ENCODE measurements at places on chromosomes 2 and 18.

DNA sequence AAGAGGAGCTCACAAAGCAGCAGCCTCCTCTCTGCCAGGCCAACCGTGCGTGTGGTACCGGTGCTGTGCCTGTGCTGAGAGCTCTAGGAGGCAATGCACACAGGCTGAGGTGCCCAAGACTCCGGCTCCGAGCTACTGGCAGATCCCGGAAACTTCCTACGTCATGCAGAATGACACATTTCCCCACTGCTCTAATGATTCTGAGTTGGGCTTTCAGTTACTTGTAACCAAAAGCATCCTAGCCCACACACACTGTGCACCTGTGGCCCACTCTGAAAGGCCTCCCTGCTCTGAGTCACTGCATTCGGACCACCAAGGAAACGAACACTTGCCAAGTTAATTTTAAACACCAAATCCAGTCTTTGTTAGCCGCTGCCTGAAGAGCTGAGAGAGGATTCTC is 9.3 kb upstream of the RNU4ATAC start:
- no peak for DNase-seq

DNA sequence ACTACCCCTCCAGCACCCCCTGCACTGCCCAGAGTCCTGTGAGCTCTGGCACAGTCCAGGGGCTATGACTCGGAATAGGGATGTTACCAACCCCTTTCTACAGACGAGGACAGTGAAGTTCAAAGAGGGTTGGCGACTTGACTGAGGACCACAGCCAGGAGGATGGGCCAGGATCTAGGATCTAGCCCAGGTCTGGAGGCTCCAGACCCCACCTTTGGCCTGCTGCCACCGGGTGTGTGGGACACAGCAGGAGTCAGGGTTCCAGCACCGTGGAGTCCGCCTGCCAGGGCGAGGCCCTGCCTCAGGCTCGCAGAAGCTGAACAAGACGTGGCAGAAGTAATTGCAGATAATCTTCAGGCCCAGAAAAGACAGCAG is 37.9 kb upstream of the GPC1 start:
- no peak for DNase-seq

DNA sequence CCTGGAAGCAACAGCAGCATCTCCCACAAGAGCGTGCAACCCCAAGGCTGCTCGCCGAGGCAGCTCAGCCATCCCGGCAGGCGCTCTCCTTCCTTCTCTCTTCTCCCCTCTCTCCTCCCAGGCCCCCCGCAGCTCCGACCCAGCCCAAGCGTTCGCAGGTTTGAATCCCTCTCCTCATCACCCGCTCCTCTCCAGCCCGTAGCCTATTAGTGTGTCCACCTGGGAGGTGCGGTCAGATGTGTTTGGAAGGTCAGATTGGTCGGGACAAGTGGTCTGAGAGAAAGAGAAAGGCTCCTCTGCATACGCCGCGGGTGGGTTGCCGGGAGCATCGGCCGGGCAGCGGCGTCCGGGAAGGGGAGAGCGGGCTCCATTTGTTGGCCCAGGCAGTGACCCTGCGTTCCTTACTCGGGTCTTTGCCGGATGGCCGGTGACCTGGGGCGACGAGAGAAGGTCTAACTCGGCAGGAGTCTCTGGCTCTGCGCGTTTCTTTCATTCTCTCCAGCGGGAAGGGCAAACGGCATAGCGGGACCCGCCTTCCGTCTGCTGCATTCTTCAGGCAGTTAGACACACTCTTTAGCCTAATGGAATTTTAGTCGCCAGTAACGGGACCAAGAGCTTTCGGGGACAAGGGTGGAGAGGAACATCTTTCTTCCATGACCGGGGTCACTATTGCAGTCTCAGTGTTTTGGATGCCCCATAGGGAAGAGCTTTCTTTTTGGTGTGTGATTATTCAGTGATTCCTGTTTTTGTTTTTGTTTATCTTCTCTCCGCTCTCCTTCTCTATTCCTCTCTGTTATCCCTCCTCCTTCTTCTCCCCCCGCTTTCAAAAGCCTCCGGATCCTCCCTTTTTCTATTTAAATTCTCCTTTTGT is 1.1 kb upstream of the TMEFF2 start:
- peak; percentile 6 for DNase-seq

GRCh38 chr2:1705557-1706076 is 38.7 kb downstream of the PXDN start:
- no peak for DNase-seq

DNA sequence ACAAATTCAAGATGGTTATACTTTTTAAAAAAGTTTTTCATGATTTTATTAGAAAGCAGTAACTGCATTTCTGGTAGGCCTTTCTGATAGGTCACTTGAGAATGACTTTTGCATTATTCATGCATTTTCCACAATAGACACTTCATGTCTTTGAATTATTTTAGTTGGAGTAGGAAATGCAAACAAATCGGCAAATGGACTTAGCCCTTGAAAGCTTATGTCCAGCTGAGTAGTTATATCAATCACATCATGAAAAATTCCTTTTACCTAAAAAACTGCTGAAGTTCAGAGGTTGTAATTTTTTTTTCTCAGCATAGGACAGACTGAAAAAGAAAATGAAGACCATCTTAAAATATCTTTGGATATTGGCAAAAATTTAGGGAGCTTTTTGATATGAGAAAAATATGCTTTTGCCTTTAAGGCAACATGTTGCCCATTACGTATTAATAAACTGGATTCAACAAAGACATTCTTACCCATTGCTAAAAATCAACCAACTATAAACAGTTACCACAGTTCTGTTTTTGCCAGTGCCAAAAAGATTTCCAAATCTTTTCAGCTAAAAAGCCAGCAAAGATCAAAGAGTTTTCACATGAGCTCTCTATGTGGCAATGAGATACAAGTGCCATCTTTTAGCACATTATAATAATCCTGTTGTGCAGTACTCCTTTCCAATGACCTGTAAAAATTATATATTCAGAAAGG is 45.5 kb upstream of the FRZB start:
- DNase-seq = no peak

GRCh38 chr18:63878343-63878742 is 9.2 kb upstream of the SERPINB2 start:
- DNase-seq = no peak

- DNase-seq = no peak
Measured at GRCh38 chr2:43223521-43224001, 2.8 kb downstream of the ZFP36L2 start.

GRCh38 chr2:207835805-207836204 is 66.1 kb upstream of the FZD5 start:
- no peak for DNase-seq

GRCh38 chr2:122203523-122203922 is 448.1 kb downstream of the TSN start:
- no peak for DNase-seq

GRCh38 chr2:31563273-31563839 is 17.4 kb downstream of the SRD5A2 start:
- DNase-seq = no peak

- DNase-seq = no peak
Measured at GRCh38 chr2:220893411-220893810, 678.7 kb downstream of the EPHA4 start.

- no peak for DNase-seq
Measured at GRCh38 chr2:176595986-176596385, 326.7 kb downstream of the MTX2 start.

DNA sequence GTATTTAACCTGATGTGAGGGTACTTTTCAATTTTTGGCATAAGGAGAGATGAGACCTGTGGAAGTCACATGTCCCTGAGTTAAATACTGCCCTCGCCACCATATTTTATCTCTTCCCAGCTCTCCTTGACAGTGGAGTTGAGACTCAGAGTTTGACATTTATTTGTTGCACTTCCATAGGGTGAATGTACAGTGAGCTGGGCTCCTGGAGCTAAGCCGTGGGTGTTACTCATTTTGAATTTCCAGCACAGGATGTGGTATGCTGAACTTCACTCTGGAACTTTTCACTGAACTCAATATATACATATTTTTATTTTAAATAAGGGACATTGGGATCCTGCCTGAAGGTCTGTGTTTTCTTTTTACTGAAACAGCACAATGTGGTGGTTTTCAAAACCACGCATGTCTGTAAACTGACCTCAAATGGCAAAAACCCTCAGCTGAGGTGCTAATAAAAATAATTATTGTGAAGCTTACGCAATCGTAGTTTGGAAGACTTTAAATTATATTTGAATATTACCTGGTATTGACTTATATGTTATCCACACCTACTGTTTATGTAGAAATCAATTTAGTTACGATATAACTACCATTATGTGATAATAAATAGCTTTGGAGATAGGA is 12.1 kb downstream of the RNF144A start:
- DNase-seq = no peak

- DNase-seq = no peak
Measured at GRCh38 chr18:68757126-68757525, 40.8 kb upstream of the CCDC102B start.

GRCh38 chr2:96857667-96858372 is at the start of gene ANKRD39:
Gene ANKRD39, minus strand, starts transcription at chr2:96858016. Its CDS starts 29 bp downstream, at chr2:96857987.
- peak; percentile 97 for DNase-seq

- no peak for DNase-seq
Measured at GRCh38 chr18:44681076-44681970, 635 bp downstream of the SETBP1 start.
